ENCODE measurements at places on chromosomes 16 and 17. TPM values are rescaled to one million over a fixed set of nuclear protein-coding genes. Genes with fewer than 3 reads are reported as not detected.

- no peak for DNase-seq
Observed at GRCh38 chr17:28720247-28720996, 637 bp downstream of the RPL23A start.

DNA sequence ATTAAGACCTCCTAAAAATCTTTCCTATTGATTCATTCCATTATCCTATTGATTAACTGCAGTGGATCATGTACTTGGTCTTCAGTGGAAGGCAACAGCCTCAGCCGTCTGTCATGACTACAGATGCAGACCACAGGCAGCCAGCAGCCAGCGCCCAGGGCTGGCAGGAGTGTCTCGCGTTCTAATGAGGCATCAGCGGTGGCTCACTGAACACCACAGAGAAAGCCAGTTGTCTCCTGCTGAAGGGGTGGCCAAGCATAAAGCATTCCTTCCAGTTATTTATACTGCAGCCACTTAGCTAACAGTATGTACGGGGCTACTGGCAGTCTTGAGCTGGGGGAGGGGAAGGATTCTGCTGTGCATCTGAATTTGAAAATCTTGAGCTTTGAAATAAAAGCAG lies 214.3 kb downstream of the IRX3 start:
- DNase-seq, result no peak

PABPN1L gene
- total RNA-seq, result not detected

TSPOAP1 gene
- total RNA-seq, result not detected

DNA sequence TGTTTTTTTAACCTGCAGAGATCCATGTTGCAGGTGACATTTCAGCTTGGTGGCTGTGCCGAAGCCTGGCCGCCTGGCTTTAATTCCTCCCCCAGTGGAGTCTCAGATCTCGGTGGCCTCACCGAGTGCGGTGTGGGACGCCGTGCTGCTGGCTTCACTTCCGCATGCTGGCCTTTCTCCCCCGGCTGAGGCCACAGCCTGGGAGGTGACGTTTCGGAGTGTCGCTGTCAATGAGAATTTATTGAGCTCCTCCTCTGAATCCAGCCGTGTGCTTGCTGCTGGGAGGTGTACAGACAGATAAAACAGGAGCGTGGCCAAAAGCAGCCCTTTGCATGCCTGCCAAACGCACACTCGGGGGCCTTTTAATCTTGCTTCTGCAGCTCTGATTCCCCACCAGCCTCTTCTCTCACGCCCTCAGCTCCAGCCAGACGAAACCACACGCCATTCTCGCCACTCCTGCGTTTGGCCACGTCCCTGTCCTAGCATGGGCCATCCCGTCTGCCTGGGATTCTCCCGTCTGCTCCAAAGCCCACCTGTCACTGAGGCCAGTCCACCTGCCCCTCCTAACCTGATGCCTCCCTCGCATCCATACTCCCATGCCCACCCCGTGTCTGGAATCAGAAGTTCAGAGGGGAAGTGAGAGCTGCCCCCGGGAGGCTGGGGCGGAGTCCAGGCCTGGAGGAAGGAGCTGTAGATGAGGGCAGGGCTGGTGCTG lies 3.6 kb downstream of the GSE1 start:
- no peak for DNase-seq

GRCh38 chr17:63611354-63611753 lies 10.7 kb downstream of the TACO1 start:
- no peak for DNase-seq

DNA sequence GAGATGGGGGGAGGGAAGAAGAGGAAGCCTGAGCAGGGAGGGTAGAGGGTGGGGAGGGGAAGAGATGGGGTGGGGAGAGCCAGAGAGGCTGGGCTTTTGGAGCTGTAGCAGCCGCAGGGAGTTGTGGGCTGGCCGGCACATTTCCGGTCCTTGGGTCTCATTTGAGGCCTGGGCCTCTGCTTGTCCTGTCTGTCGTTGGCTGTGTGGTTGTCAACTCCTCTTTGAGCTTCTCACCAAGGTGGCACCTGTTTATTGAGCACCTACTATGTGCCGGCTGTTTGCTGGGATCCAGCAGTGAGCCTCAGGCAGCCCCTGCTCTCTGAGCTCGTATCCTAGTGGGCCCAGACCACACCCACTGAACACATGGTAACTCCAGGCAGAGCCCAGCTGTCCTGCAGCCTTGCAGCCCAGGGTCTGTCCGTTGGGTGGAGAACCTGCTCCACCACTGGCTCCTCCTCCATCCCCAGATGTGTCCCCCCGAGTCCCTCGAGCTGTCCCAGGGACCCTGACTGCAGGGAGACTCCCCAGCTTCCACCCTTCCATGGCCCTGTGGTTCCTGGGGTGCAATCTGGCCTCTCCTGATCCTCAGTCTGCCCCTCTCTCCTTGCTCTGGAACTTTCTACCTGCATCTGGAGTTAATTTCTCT lies 164.9 kb downstream of the IRF8 start:
- no peak for DNase-seq

DNA sequence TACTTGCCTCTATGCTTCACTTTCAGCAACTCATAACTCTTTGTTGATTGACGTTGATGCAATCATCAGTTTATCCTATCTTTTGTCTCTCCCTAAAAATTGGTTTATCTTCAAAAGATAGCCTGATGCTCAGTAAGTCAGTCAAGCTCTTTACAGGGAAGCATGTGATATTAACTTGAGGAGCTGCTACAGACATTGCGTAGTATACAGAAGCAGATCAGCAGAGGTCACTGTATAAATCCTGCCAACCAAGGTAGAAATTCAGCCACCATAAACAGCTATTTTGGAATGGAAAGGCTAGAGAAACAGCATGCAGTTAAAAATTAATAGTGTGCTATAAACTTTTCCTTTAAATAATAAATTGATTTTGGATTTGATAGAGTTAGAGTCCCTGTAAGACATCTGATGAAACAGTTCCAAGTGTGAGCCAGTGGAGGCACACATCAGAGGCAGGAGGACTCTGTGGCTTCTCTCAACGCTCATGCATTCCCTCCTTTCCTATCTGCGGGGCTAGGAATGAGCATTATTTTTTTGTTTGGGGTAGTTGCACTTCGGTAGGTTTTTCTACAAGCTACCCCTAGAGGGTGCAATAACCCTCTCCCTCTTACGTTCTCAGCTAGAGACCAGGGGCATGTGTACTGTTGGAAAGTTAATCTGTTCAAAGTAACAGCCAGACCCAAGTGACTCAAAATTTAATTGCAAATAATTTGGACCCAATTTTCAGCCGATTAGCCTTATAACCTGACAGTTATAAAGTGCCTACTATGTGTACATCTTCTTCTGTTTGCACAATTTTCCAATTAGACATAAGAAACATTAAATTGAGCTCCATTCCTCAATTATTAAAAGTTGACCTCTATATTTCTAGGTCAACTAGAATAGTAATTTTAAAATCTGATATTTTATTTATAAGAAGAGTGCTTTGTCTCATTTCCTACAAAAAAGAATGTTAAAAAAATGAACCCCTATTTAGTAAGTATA lies 647.7 kb upstream of the SOX9 start:
- DNase-seq, result no peak

NOG gene
- total RNA-seq, result 2.0 TPM

GRCh38 chr16:637081-638018 lies 1.2 kb upstream of the METTL26 start:
- DNase-seq, result no peak

- DNase-seq, result peak; percentile 65
Observed at GRCh38 chr16:58509256-58510096, 5.8 kb upstream of the SETD6 start.

- DNase-seq, result no peak
Observed at GRCh38 chr17:82805254-82805653, 34.6 kb downstream of the ZNF750 start.

ARL5C gene
- not detected for total RNA-seq

PYY gene
- total RNA-seq, result not detected

- DNase-seq, result peak; percentile 13
Observed at GRCh38 chr17:78986649-78987328, 7.1 kb upstream of the LGALS3BP start.

Data from chondrocyte (in vitro differentiated cells).